Activated CD4-positive, alpha-beta T cell treated with anti-CD3 and anti-CD28 coated beads for 48 hours (primary cell): ENCODE measurements at places on chromosomes 7 and 10.

- DNase-seq = no peak
These were observed 128.0 kb downstream of the KIF20B start for GRCh38 chr10:89829262-89829886.

DNA sequence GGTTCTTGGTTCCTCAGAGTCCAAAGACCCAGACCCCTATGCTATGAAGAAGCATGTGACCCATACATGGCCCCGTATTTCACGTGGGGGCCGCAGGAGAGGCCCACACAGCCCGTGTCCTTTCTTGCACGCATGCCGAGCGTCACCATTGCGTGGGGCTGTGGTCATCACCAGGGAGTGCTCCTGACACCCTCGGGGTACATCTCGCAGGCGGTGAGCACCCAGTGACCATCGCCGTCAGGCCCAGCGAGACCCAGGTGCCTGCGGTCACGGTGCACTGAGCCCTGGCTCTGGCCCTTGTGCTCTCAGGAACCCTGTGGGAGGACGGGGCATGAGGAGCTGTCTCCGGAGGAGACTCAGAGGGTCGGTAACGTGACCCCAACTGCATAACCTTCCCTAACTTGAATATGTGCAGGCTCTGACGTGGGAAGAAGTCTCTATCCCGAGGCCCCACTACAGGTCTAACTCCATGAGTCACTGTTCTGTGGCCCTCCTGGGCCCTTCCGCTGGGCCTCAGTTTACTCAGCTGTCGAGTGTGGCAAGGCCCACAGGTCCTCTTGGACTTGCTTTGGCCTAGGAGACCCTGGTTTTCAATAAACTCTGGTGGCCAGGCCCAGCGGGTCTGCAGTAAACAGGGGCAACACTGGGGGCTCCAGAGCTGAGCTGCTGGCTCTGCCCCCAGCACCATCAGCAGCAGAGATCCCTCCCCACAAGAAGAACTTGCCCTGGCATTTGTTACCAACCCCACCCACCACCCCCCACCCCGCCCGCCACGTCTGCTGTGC is 503.9 kb downstream of the PTPRN2 start:
- no peak for DNase-seq

DNA sequence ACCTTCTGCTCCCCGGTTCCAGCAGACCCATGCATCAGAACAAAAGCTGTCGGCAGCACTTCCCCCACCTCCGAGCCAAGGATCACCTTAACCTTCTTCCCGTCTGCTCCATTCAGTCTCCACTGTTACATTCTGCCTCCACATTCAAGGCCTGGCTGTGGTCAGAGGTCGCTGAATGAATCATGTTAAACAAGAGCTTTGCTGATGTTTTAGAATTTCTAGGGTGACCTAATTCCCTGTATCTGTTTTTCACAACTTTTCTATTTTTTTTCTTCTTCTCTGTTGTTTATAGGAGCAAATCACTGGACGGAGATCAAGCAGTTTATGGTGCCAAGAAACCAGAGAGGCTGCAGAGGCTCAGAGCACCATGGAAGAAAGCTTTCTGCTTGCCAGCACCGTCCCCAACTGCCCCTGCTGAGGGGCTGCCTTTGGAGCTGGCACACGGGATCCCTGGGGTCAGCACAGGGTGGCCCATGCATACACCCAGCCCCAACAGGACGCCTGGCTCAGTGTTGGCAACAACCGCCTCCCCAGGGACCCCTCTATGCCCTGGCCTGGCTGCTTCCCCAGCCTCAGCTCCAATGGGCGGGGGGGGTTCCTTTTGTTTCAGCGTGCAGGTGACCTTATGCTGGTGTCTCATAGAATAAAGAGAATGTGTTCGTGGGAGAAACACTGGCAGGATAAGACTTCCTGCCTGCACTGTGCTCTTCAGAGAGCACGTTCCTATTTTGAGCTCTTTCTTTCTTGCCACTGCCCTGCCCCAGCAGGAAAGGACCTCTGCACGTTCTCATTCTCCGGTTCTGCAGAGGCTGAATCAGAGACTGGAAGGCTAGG is 182.7 kb upstream of the LYZL2 start:
- DNase-seq = peak; percentile 11

- no peak for DNase-seq
These were observed 72.6 kb upstream of the FHIP2A start for GRCh38 chr10:114749014-114749413.

DNA sequence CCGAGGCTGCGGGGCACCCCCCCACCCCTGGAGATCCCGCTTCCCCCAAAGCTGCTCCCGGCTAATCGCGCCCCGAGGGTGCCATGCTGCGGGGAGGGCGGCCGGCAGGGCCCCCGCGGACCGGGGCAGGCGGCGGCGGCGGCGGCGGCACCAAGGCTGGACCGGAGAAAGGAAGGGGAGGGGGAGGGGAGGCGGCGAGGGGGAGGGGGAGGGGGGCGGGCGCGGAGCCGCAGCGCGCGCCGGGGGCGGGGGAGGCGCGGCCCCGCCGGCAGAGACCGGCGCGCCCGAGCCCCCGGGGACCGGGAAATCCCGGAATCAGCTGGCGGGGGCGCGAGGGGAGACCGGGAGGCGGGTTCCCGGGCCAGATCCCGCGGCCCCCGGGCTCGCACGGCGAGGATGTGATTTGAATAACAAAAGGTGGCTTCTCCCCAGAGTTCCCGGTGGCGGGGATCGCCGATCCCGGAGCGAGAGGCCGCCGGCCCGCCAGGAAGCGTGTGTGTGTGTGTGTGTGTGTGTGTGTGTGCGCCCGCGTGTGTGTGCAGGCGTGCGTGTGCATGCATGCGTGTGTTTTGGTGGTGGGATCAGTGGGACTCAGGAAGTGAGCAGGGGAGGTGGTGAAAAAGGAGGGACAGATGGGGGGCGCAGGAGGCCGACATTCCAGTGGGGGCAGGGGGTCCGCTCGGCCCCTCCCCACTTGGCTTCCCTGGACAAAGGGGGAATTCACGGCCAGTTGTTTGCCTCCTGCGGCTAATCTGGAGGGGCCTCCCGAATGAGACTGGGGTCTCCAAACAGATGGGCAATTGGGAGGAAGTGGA is 99.5 kb downstream of the HIP1 start:
- DNase-seq = peak; percentile 40

DNA sequence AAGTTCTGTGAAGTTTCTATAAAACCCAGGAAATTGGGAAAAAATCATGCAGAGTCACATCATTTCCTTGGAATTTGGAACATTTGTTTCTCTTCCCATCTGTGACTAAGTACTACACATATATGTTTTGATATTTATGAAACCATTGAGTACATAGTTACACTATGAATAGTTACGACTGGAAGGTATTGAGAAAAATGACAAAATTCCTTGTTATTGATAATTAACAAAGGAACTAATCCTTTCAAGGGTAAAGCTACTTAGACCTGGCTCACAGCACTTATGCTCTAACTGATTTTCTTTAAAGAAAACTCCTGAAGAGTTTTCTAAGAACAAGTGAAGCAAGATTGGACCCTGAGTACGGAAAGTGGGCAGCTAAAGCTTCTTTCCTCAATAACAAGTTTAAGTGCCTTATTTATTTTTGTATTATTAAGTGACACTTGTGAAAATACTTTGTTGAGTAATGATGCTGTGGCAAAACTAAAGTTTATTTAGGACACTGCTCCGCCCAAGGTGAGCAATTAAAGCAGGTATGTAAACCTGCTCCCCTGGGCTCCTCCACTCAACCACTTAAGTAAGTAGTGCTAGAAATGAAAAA is 12.0 kb upstream of the GLCCI1 start:
- DNase-seq = no peak
